SJSA1 (cell line): ENCODE measurements at places on chromosomes 7 and 10. TPM values are rescaled to one million over a fixed set of nuclear protein-coding genes. Genes with fewer than 3 reads are reported as not detected.
A peak's percentile ranks its signal among the peaks of the same experiment; 100 is the strongest.

Gene NYAP1
- 0.63 and 0.87 TPM in 2 replicates for total RNA-seq

Gene GPR26
- total RNA-seq, result not detected in 2 replicates

Gene ZPBP
- total RNA-seq, result not detected in 2 replicates

Gene SLC26A3
- total RNA-seq, result not detected in 2 replicates

Gene OPN1SW
- not detected in 2 replicates for total RNA-seq

Gene TCAF2
- total RNA-seq, result 1.2 and 2.2 TPM in 2 replicates

Gene FLNC
- 56.8 and 84.7 TPM in 2 replicates for total RNA-seq

Gene IQUB
- total RNA-seq, result 0.08 TPM in 1 of 2 replicates, not detected in the other

Gene ABCB1
- total RNA-seq, result 3.0 and 4.9 TPM in 2 replicates

Gene AGR2
- not detected in 2 replicates for total RNA-seq

Gene TUBAL3
- not detected in 2 replicates for total RNA-seq

Gene OR2F2
- 0.13 TPM in 1 of 2 replicates, not detected in the other for total RNA-seq

Gene CCL24
- 0.45 TPM in 1 of 2 replicates, not detected in the other for total RNA-seq

DNA sequence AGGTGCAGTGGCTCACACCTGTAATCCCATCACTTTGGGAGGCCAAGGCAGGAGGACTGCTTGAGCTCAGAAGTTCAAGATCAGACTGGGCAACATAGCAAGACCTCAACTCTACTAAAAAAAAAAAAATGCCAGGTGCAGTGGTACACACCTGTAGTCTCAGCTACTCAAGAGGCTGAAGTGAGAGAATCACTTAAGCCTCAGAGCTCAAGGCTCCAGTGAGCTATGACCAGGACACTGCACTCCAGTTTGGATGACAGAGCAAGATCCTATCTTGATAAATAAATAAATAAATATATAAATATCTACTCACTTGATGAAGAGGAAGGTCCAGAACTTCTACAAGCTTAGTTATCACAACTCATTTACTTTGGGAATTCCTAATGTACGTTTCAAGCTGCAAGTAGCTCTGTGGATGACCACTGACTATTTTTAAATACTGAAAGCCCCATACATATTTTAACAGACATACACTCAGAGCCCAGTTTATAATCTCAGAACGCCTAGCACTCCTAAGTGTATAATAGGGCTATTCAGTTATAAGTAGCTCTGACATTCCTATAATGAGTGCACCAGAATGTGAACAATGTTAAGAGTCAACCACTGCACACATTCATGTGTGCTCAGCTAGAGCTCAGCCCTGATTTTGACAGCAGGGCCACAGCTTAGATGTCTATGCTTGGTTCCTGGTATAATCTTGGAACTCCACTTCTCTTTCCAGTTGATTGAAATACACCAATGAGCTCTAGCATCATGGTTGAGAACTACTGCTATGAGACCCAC lies 119.1 kb downstream of the CUBN start:
- no peak for DNase-seq

- no peak for DNase-seq
Observed at GRCh38 chr10:69348816-69349541, 67.7 kb downstream of the TACR2 start.

- DNase-seq, result no peak
Observed at GRCh38 chr10:132960631-132961419, 18.5 kb upstream of the CFAP46 start.

- no peak for DNase-seq
Observed at GRCh38 chr7:69768986-69769595, 170.8 kb downstream of the AUTS2 start.

DNA sequence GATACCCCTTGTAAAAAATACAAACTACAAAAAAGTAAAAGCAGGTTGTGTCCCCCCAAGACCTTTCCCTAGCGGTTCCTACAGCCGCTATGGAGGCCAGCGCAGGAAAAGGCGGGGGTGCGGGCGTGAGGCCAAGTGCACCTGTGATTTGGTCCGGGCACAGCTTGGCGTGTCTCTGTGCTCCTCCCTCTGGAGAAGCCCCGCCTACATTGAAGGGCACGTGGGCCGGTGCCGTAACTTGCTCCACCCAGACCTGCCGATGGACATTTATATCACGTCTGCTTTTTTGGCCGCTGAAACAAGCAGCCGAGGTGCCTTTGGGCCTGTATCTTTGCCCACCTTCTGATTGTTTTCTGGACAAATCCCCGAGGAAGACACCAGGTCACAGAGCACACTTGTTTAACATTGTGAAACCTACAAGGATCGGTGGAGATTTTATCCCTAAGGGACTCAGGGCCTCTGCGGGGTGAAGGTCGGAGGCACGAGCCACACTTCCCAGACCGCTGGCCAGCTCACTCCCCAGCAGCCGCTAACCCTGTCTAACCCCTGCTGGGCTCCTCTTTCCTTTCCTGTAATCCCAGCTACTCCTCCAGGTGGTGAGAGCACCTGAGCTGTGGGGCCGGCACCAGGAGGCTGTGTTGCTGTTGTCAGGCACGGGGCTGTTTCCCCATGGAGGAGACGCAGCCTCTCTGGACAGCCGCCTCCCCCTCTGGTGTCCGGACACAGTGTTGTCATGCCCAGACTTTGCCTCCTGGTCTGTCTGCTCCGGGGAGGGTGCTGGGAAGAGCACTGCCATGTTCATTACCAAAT lies 18.8 kb upstream of the INPP5A start:
- no peak for DNase-seq

DNA sequence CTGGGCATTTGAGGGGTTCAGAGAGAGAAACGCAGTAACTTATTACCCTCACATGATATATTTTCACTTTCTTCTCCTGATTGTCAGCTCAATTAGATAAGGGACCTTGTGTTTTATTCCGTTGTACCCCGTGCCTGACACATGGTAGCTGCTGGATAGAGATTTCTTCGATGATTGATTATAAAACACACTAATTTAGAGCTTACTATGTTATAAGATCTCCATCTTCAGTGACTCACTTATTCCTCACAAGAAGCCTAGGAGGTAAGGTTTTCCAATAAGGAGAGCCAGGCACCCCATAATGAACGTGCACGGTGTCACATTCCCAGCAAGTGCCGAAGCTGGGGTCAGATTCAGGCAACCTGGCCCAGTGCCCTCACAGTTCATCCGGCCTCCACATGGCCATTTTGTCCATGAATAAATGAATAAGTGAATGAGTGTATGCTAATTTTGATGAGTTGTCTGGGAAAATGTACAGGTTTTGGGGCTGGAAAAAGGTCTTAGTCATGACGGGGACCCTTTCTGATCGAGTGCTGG lies 138.1 kb upstream of the CDCA7L start:
- no peak for DNase-seq

- DNase-seq, result no peak
Observed at GRCh38 chr10:129911451-129912165, 52.5 kb downstream of the EBF3 start.

- DNase-seq, result no peak
Observed at GRCh38 chr10:9786576-9786975, 1231.1 kb upstream of the CELF2 start.

GRCh38 chr7:95001815-95002561 lies 94.6 kb downstream of the PPP1R9A start:
- DNase-seq, result no peak

- no peak for DNase-seq
Observed at GRCh38 chr7:122682815-122683550, 15.9 kb downstream of the RNF133 start.

DNA sequence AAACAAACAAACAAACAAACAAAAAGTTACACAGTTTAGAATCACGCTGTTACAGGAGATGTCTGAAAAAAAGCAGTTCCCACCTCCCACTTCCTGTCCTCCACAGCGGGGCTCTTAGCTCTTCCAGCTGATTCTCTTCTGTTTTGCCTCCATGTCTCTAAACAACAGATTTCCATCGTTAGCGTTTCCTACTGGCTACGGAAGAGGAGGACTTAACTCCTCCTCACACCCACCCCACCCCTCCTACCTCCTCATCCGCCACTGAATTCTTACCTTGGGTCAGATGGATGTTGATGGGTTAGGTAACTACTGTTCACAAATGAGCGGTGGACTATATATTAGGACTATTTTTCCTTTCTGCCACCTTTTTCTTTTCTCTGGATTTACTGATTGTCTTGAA lies 36.8 kb upstream of the NUB1 start:
- DNase-seq, result no peak

DNA sequence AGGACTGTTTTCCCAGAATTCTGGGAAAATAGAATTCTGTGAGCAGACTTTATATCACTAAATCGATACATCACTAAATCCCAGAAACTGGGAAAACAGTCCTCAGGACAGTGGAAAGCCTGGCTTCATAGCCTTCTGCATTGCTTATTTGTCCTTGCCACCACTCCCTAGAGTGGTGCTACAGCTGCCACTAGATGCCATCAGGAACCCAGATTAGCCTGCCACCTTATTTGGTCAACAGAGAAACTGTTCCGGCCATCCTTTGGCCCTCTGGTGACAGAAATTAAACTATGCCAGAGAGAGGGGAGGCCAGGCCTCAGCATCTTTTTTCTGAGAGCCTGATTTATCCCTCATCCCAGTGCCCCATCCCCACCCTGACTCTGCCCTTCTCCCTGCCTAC lies 19.6 kb upstream of the NFKB2 start:
- DNase-seq, result no peak

- no peak for DNase-seq
Observed at GRCh38 chr10:98364432-98365102, 50.4 kb downstream of the PYROXD2 start.

DNA sequence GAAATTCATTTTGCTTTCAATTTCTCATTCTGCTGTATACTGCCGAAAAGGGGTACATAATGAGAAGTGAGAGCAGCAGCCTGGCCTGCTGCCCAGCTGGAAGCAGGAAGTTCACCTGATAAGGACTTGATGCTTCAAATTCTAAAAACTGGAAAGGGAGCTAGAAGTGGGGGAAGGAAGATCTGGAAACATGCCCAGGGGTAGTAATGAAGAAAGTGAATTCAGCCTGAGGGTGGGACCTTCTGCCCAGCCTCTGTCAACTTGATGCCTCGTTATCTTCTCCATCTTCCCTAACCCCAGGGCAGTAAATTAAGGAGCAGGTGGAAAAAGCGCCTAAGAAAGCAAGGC lies 69.4 kb downstream of the ARMH3 start:
- no peak for DNase-seq

DNA sequence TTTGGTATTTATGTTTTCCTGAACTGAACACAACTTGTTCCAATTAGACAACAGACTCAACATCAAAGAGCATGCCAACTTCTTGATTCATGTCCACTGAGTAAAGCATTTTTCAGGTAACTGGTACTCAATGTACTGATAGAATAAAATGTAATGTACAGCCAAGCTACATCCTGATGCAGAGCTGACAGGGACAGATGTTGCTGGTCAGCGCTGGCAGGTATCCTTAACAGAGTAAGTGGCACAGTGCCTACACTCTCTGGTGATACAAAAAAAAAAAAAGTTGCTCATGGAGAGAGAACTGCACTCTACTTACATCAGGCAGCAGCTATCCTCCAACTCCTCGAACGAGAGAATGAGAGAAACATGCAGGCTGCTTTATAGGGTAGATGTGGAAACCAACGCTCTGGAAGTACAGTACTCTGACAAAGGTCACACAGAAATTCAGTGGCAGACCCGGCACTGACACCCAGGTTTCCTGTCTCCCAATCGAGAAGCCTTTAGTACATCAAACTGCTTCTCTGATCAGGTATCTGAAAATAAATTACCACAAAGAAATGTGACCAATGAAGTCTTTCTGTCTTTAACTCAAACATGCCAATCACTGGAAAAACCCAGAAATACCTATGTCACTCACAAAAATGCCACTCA lies 4.6 kb downstream of the ITGB1 start:
- DNase-seq, result no peak

DNA sequence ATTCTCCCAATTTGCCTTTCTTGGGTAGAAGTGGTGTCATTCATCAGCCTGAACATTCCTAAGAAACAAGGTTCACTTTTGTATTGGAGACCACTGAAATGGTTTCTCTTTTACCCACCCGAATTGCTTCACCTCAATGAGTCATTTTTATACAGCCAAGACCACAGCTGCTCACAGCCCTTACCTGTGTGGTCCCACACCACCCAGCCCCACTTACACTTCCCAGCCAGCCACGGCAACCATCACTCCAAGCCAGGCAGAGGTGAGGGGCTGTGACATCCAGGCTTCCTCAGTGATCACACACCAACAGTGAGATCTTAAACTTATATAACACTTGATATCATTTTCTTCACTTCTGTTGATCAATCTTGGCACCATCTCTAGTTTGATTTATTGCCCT lies 20.7 kb downstream of the OR13A1 start:
- no peak for DNase-seq

DNA sequence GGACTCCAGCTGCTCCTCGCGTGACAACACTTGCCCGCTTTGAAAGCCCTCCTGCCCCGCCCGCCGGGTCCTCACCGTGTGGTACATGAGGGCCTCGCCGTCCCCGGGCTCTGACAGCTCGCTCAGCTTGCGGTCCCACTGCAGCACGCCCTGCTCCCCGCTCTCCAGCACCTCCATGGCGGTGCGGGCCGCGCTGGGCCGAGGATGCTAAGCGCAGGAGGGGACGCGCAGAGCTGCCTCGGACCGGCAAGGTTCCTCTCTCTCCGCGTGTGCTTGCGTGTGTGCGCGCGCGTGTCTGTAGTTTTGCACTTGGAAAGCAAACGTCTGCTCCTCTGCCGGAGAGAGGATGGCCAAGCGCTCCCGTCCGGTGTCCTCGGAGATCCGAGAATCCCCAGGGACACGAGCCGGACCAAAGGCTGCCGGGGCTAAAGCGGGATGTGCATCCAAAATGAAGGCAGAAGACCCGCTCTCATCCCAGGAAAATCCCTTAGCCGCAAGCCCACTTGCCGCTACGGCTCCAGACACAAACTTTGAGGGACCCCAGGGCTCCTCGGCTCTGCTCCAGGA lies at the start of gene CREB3L2:
TSS of gene CREB3L2 (minus strand) at position 558 of the 567 bp plus-strand sequence. CDS start at position 177, 381 bp downstream.
- peak; percentile 83 for DNase-seq

DNA sequence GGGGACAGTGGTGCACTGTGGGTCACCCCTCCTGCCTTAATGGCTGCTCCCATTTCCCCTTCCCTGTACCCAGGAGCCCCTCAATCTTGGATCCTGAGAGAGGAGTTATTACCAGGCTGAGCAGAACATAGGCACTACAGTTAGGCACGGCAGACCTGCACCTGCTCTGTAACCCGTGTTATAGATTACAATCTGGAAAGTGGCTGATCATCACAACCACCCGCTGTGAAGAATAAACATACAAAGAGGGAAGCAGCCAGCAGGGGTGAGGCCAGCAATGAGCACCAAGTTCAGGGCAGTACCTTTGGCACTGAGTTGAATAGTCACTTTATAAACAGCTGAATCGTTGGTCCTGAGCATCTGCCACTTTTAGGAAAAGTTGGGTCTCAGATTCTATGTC lies 1.7 kb downstream of the CDHR1 start:
- no peak for DNase-seq

GRCh38 chr7:140416560-140416959 lies 12.7 kb downstream of the RAB19 start:
- no peak for DNase-seq
